ENCODE measurements at places on chromosomes 16 and 17.

- H3K27me3 ChIP-seq, result no peaks in the 10 kb centered on the region
- peaks cover 6% of the 10 kb centered on the region for H3K36me3 ChIP-seq
- no peak within 1 kb of the TSS for H3K27ac ChIP-seq
- peaks cover 51% of the 10 kb centered on the region for H3K4me1 ChIP-seq
- no peak within 1 kb of the TSS for H3K4me3 ChIP-seq
- DNase-seq, result peak; percentile 95
Measured at GRCh38 chr17:59154721-59155438, at the start of gene SKA2. Gene SKA2 (minus strand): TSS chr17:59155186. CDS start chr17:59155163, 23 bp downstream.

DNA sequence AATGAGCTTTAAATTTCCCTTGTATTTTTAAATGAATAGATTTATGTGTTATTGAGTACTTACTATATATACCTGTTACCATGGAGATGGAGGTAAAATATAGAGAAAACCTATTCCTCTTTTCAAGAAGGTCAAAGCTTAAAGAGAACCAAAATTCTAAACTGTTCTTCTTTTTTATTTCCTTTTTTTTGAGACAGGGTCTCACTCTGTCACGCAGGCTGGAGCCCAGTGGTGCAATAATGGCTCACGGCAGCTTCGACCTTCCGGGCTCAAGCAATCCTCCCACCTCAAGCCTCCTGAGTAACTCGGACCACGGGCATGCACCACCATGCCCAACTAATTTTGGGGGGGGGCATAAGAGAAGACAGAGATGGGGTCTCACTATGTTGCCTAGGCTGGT, 25.0 kb upstream of the TMEM97 start:
- peaks cover 18% of the 10 kb centered on the region for H3K4me1 ChIP-seq

DNA sequence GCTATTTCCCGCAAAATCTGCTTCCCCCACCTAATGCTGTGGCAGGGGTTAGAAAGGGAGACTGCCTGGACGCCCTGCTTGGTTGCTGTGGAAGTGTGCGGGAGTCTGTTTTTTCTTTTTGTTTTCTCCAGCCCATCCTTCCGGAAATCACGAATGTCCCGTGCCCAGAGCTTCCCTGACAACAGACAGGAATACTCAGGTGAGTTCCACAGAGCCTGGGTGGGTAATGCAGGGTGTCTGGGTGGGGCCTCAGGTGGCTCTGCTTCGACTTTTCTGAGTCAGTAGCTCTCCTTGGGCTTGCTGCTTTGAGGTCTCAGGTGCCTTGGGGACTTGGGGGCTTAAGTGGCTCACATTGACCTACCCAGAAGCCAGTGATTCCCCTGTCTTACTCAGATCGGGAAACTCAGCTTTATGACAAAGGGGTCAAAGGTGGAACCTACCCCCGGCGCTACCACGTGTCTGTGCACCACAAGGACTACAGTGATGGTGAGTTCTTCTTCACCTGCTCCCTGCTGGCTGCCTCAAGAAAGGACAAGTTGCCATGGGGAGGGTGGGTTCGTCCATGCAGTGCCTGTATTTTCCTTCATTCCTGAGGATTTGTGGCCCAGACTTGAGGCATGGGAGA, 11.4 kb downstream of the LIMD2 start:
- H3K27me3 ChIP-seq, result no peaks in the 10 kb centered on the region
- peaks cover 21% of the 10 kb centered on the region for H3K4me1 ChIP-seq
- no peak overlapping the region for H3K27ac ChIP-seq
- no peak overlapping the region for H3K4me3 ChIP-seq
- DNase-seq, result peak; percentile 43
- H3K36me3 ChIP-seq, result peaks cover 5% of the 10 kb centered on the region

DNA sequence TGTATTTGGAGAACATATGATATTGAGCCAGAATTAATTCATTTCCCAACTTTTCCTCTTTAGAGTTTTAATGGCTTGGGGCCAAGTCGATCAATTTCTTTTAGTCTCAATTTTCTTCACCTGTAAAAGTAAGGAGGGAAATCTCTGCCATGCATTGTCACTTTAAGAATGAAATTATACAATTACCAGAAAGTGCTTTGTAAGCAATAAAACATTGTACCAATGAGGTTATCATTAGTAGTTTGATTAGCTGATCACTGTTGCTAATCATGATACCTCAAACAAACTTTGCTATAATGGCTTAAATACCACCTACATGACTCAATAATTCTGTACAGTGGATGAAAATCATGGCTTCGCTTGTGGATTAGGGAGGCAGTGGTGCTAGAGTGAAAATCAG, 1525.8 kb upstream of the GOT2 start:
- no peaks in the 10 kb centered on the region for H3K4me1 ChIP-seq
- DNase-seq, result no peak

DNA sequence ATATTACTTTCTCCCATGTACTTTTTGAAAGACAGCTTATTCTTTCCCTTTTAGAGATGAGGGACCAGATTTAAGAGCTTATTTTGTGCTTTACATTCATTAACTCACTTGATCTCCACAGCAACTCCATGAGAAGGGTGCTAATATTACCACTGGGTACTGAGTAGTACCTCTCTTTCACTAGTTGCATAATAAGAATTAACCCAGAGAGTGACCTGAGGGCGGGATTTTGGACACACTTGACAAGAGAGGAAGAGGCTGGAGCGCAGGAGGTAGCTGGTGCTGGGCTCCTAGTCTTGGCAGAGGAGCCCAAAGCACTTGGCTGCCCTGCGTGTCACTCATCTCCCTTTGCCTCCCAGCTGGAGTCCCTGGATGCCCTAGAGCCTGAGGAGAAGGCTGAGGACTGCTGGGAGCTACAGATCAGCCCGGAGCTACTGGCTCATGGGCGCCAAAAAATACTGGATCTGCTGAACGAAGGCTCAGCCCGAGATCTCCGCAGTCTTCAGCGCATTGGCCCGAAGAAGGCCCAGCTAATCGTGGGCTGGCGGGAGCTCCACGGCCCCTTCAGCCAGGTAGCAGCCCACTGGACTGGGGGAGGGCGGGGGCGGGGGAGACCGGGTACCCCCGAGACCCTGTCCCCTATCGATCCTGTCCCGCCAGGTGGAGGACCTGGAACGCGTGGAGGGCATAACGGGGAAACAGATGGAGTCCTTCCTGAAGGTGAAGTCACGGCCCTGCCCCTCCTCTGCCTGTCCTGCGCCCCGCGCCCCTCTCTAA, 1.7 kb upstream of the MAZ start:
- peaks cover 25% of the 10 kb centered on the region for H3K36me3 ChIP-seq

- peak overlapping the region; percentile 28 for H3K27ac ChIP-seq
- DNase-seq, result peak; percentile 56
- peak overlapping the region; percentile 62 for H3K4me3 ChIP-seq
- H3K27me3 ChIP-seq, result no peaks in the 10 kb centered on the region
- H3K36me3 ChIP-seq, result no peaks in the 10 kb centered on the region
Measured at GRCh38 chr17:63445571-63445953, 544 bp downstream of the CYB561 start.

DNA sequence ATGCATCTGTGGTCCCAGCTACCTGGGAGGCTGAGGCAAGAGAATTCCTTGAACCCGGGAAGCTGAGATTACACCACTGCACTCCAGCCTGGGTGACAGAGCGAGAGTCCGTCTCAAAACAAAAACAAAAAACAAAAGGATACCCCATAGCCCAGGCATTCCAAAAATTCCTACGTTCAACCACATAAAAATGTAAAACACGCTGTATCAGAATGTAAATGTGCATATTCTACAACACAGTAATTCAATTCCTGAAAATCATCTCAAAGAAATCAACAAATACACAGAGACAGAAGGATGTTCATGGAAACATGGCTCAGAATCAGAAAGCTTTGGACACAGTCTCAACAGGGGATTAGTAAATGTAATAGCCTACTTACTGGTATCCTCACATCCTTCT, 33.0 kb downstream of the COG7 start:
- H3K27ac ChIP-seq, result no peak overlapping the region
- H3K4me1 ChIP-seq, result no peaks in the 10 kb centered on the region
- no peaks in the 10 kb centered on the region for H3K27me3 ChIP-seq
- DNase-seq, result no peak
- H3K36me3 ChIP-seq, result peaks cover 3% of the 10 kb centered on the region
- H3K4me3 ChIP-seq, result no peak overlapping the region

DNA sequence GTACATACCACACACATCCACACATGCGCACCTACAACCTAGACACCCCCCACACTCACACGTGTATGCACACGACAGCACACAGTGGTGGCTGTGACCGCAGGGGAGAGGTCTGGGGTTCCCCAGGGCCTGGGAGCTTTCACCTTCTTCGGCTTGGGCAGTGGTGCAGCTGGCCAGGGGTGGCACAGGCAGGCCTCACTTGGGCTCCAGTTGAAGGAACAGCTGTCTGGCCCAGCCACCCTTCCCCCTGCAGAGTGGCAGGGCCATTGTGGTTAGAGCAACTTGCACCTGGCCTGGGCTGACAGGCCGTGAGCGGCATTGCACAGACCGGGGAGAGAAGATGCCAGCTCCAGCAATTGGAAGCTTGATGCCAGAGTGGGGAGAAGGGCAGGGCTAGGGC, 114.5 kb upstream of the GSE1 start:
- no peaks in the 10 kb centered on the region for H3K27me3 ChIP-seq
- no peaks in the 10 kb centered on the region for H3K4me1 ChIP-seq
- no peak overlapping the region for H3K27ac ChIP-seq

DNA sequence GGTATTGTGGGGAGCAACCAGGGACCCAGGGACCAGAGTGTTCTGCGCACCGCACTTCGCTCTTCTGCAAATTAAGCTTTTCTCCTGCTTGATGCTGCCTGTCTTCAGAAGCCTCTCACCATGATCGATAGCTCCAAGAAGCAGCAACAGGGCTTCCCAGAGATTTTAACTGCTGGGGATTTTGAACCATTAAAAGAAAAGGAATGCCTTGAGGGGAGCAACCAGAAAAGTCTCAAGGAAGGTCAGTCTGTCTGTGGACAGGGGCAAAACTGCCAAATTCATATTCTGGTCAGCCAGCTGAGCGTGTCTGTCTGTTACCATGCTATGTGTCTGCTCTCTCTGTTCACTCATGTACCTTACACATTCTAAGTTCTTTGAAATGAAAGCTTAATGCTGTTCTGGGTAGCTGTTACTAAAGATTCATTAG, 115.7 kb downstream of the MRTFB start:
- H3K4me1 ChIP-seq, result peaks cover 38% of the 10 kb centered on the region
- H3K27ac ChIP-seq, result peak overlapping the region; percentile 80
- peak overlapping the region; percentile 65 for H3K4me3 ChIP-seq
- H3K27me3 ChIP-seq, result no peaks in the 10 kb centered on the region

GRCh38 chr16:12494661-12495060, 309.0 kb downstream of the CPPED1 start:
- no peak overlapping the region for H3K27ac ChIP-seq
- H3K4me3 ChIP-seq, result no peak overlapping the region
- H3K27me3 ChIP-seq, result no peaks in the 10 kb centered on the region
- peaks cover 15% of the 10 kb centered on the region for H3K4me1 ChIP-seq
- no peak for DNase-seq

- DNase-seq, result peak; percentile 66
- no peak overlapping the region for H3K27ac ChIP-seq
- no peaks in the 10 kb centered on the region for H3K27me3 ChIP-seq
- peaks cover 22% of the 10 kb centered on the region for H3K4me1 ChIP-seq
- peak overlapping the region; percentile 34 for H3K4me3 ChIP-seq
- no peaks in the 10 kb centered on the region for H3K36me3 ChIP-seq
Measured at GRCh38 chr16:58494981-58495520, 4.9 kb upstream of the NDRG4 start.

GRCh38 chr16:7548796-7549318, 216.2 kb downstream of the RBFOX1 start:
- DNase-seq, result no peak
- no peak overlapping the region for H3K4me3 ChIP-seq
- H3K36me3 ChIP-seq, result no peaks in the 10 kb centered on the region
- H3K27me3 ChIP-seq, result no peaks in the 10 kb centered on the region
- no peak overlapping the region for H3K27ac ChIP-seq

DNA sequence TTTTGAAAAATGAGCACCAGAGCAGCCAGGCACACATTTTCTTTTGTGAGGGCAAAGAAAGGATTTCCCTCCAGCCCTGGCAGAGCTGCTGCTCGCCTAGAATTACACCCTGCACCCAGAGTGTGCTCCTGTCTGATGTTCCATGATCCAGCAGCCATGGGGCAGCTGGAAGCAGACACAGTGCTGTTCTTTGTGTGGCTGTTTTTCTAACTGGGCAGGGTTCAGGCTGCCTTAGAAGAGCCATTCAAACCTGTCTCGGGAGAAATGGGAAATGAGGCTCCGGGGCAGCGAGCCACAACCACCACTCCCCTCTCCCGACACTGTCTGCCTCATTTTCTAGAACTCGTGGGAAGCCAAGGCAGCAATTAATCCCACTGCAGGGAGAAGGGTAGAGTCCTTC, 28.9 kb downstream of the LITAF start:
- no peak overlapping the region for H3K4me3 ChIP-seq
- H3K36me3 ChIP-seq, result peaks cover 31% of the 10 kb centered on the region
- peak overlapping the region; percentile 87 for H3K27ac ChIP-seq
- peaks cover 51% of the 10 kb centered on the region for H3K4me1 ChIP-seq

DNA sequence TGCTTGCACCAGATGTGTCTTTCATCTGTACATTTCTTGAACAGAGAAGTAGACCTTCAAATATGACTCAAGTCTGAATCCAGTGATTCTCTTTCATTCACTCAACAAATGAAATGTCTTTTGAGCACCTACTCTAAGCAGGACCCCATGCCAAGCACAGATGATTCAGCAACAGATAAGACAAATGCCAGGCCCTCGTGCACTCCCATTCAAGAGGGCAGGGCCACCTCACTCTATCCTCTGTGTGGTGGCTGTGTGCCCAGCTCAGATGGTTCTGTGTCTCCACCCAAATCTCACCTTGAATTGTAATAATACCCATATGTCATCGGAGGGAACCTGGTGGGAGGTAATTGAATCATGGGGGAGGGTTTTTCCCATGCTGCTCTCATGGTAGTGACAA, 74.1 kb upstream of the NKD1 start:
- peak overlapping the region; percentile 47 for H3K27ac ChIP-seq
- DNase-seq, result peak; percentile 48
- H3K4me3 ChIP-seq, result peak overlapping the region; percentile 44
- no peaks in the 10 kb centered on the region for H3K36me3 ChIP-seq

GRCh38 chr17:66310528-66311148, 8.2 kb downstream of the PRKCA start:
- peaks cover 12% of the 10 kb centered on the region for H3K36me3 ChIP-seq
- H3K4me3 ChIP-seq, result peak overlapping the region; percentile 80
- DNase-seq, result peak; percentile 40
- no peaks in the 10 kb centered on the region for H3K27me3 ChIP-seq

- H3K27me3 ChIP-seq, result no peaks in the 10 kb centered on the region
- H3K36me3 ChIP-seq, result peaks cover 6% of the 10 kb centered on the region
- no peak overlapping the region for H3K27ac ChIP-seq
- peaks cover 75% of the 10 kb centered on the region for H3K4me1 ChIP-seq
- H3K4me3 ChIP-seq, result no peak overlapping the region
Measured at GRCh38 chr16:11562941-11563340, 23.8 kb downstream of the LITAF start.

GRCh38 chr17:38867179-38867967, 2.5 kb upstream of the LASP1 start:
- no peaks in the 10 kb centered on the region for H3K27me3 ChIP-seq
- H3K36me3 ChIP-seq, result peaks cover 10% of the 10 kb centered on the region
- peak; percentile 73 for DNase-seq
- H3K4me1 ChIP-seq, result peaks cover 38% of the 10 kb centered on the region
- H3K27ac ChIP-seq, result peak overlapping the region; percentile 100

GRCh38 chr17:46025510-46026165, 26.6 kb downstream of the STH start:
- DNase-seq, result no peak
- H3K4me1 ChIP-seq, result peaks cover 14% of the 10 kb centered on the region
- peak overlapping the region; percentile 8 for H3K27ac ChIP-seq
- H3K4me3 ChIP-seq, result no peak overlapping the region
- H3K27me3 ChIP-seq, result no peaks in the 10 kb centered on the region
- H3K36me3 ChIP-seq, result peaks cover 6% of the 10 kb centered on the region
